ENCODE measurements at places on chromosomes 12 and 14.
A peak's percentile ranks its signal among the peaks of the same experiment; 100 is the strongest.

GRCh38 chr12:31834150-31834549 is 105.3 kb upstream of the AMN1 start:
- DNase-seq = no peak

- DNase-seq = peak; percentile 67
Measured at GRCh38 chr14:50452979-50453705, 56.5 kb upstream of the CDKL1 start.

- DNase-seq = no peak
Measured at GRCh38 chr14:99945732-99946651, 119.2 kb upstream of the EVL start.

DNA sequence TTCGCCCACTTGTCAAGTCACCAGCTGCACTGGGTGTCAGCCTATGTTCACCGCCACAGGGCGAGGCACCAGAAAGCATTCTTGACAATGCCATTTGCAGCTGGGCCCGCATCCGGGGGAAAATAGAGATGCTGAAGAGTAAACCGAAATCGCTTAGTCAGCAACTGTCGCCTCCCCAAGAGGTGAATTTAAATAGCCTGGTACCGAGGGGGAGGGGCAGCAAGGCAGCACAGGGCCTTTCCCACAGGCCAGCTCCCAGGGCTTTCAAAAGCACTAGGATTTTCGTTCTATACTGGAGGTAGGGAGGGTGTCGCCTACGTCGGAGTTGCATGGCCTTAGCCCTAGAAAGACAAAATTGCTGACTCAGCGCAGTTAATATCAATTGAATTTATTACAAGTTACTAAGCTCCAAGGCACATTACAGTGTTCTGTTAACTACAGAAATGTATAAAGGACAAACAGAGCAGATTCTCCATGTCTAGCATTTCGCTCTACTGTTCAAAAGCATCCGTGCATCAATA is 4.3 kb downstream of the IRF2BPL start:
- peak; percentile 71 for DNase-seq

DNA sequence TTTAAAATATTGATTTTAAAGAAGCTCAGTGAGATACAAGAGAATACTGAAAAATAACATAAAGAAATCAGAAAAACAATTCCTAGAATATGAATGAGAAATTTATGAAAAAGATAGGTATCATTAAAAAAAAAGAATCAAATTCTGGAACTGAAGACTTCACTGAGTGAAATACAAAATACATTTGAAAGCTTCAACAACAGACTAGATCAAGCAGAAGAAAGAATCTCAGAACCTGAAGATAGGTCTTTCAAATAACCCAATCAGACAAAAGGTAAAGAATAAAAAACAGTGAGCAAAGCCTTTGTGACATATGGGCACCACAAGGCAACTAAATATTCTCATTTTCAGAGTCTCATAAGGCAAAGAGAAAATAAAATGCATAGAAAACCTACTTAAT is 29.4 kb downstream of the CEP83 start:
- DNase-seq = no peak

GRCh38 chr12:131386781-131387180 is 324.1 kb upstream of the SFSWAP start:
- DNase-seq = no peak

DNA sequence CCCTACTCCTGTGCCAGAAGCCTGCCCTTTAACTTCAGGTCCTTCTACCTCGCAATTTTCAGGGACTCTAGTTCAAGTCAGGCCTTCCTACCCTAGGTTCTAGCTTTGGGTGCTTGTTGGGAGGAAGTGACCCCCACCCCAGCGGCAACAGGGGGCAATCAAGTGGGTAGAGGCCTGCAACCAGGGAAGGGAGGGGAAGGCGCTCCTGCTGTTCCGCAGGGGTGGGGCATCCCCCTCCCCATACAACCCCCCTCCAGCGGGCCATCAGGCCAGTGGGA is 204 bp upstream of the PRPH start:
- no peak for DNase-seq

DNA sequence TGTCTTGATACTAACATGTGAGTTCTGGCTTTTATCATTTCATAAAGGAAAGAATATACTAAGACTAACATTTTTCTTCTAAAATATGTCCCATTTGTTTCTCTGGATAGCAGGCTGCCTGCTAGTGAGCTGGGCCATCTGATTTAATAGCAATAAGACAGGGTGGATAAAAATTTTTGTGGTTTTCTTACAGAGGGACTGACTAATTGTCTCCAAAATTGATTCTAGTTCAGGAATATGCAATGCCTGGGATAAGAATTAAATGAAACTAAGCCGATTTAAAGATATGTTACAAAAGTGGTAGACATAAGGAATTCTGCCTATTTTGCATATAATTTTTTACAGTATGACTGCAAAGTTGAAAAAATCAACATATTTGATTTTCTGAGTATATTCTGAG is 252.9 kb upstream of the NAV3 start:
- DNase-seq = no peak

DNA sequence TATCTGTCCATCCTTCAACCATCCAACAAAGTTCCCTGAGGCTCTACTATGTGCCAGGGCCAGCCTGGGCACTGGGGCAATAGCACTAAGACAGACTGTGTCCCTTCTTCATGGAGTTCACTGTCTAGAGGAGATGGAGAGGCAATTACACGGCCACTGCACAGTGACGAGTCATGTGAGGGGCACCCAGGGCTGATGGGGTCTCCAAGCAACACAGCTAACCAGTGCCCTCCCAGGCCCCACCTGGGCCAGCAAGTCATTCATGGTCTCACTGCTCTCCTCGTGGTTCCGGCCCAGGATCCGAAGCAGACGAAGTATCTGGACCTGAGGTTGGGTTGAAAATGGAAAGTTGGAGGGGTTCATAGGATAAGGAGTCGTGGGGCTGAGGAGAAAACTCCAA is 2.7 kb downstream of the AP1G2 start:
- no peak for DNase-seq

DNA sequence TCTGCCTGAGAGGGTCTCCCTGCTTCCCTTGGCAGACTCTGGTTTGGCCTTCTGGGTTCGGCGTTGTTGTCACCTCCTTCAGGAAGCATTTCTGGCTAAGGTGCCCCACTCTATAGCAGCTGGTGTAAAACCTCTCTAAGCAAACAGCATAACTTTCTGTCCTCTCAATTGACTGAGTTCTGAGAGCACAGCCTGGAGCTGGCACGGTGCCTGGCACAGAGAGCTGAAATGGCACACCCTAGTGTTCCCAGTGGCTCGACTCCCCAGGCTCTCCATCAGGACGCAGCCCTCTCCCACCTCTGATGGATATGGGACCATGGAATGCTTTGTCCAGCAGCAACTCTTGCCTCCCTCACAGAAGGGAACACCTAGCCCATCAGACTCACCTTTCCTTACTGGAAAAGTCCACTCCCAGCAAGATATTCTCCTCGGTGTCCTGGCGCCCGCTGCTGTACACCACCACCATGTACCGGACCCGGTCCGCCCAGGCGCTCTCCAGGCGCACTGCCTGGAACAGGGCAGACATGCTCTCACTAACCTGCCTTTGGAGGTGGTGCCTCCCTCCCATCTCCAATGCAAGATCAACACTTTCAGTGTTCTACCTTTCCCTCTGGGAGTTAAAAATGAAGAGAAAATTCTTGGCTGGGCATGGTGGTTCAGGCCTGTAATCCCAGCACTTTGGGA is 40.6 kb downstream of the SSH1 start:
- no peak for DNase-seq

DNA sequence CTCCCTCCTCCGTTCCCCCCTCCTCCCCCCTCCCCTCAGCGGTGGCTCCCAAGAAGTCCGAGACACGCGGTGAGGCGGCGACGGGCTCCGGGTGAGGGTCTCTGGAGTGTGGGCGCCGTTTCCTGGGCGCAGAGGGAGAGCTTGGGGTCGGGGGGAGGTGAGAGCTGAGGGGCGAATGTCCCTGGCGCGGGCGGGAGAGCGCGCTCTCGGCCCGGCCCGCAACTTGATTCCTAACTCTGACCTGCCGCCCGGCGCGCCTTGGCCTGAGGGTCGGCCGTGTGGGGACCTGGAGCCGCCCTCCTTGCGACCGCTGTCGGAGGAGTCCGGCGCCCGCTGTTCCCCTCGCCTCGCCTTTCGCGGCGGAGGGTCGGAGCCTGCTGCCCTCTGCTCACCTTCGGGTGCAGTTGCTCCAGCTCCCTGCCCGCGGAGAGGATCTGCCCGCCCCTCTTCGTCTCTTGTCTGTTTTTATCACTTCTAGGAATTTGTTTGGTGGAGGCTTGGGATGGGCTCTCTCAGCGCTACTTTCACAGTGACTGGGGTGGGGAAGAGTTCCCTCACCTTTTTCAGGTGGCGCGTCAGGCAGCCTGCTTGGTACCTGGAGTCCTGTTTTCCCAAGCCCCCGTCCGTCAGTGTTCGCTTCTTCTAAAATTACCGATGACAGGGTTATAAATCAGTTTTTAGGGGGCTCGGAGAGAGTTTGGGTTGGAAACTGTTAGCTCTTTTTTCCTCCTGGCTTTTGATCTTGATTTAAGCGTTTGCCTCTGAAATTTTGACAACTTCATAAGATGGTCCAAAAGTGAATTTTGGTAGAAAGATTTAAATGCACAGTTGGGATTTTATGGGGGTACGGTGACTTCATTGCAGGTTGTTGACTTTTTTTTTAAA is 495 bp downstream of the ADIPOR2 start:
- no peak for DNase-seq

GRCh38 chr14:95255487-95255886 is 64.2 kb downstream of the CLMN start:
- peak; percentile 64 for DNase-seq

- no peak for DNase-seq
Measured at GRCh38 chr14:65849091-65849490, 436.6 kb downstream of the FUT8 start.

- peak; percentile 7 for DNase-seq
Measured at GRCh38 chr12:51320695-51321320, 3.2 kb downstream of the BIN2 start.

DNA sequence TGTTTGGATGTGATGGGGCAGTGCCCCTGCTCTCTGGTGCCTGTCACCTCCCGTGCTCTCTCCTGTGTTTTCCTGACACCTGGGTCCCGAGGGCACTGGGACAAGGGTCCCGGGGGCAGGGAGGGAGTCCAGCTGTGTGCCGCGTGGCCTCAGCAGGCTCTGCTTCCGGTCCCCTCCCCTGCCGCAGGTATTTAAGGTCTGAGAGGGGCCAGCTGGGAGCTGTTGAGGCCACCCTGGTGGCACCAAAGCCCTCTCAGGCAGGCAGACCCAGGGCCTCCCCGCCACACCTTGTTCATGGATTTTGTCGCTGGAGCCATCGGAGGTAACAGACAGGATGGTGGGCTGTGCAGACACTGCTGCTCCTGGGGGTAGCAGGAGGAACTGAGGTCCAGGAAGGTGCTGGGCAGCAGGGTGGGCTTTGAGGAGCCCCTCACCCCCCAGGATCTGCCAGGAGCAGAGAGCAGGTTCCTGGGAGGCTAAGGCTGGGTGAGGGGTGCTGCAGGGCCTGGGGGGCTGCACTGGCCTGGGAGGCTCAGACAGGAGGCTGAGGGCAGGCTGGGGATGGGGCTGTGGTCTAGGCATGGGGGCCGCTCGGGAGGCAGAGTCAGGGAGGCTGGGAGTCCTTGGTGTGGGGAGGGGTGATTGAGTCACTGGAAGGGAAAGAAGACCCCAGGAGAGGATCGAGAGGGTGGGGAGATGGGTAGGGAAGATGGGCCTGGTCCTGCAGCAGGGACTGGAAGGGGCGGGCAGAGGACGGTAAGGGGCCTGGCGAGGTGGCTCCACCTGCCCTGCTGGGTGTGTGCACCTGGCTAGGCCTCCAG is at the start of gene SLC25A47:
SLC25A47 (plus strand) TSS at position 219 of the 821 bp plus-strand sequence; CDS start at position 295, 76 bp downstream.
- no peak for DNase-seq

- DNase-seq = no peak
Measured at GRCh38 chr12:132493482-132494178, 3.7 kb downstream of the FBRSL1 start.

DNA sequence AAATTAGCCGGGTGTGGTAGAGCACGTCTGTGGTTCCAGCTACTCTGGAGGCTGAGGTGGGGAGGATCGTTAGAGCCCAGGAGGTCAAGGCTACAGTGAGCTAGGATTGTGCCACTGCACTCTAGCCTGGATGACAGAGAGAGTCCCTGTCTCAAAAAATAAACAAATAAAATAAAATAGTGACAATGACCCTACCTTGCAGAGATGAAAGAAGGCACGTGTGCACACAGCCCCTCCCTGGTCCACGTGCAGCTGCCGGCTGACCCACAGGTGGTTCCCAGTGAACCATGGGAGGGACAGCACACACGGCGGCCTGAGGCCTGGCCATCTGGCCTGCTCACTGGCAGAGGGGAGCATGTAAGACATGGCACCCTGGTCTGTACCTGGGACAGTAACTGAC is 4.7 kb downstream of the HHIPL1 start:
- no peak for DNase-seq

- DNase-seq = no peak
Measured at GRCh38 chr12:85016413-85016812, 19.7 kb downstream of the TSPAN19 start.

- peak; percentile 73 for DNase-seq
Measured at GRCh38 chr14:66624336-66624937, 116.5 kb downstream of the GPHN start.

GRCh38 chr12:95815632-95816212 is 25.2 kb upstream of the NTN4 start:
- DNase-seq = no peak

DNA sequence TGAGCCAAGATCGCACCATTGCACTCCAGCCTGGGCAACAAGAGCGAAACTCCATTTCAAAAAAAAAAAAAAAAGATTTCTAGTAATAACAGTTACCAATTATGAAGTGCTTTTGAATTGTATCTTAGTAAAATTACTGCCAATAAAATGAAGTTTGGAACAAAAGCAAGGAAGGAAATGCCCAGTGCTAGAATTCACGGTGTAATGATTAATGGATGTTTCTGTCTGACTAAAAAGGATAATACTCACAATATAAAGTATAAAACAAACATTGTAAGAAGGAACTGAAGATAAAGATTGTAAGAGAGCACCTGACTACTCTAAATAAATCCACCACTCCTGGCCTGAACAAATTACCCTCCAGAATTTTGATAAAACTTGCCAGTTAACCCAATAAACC is 4.0 kb downstream of the TMEM116 start:
- DNase-seq = no peak

GRCh38 chr14:79831195-79831892 is 380.0 kb downstream of the DIO2 start:
- DNase-seq = peak; percentile 91

- no peak for DNase-seq
Measured at GRCh38 chr12:57244312-57244696, 6.7 kb downstream of the STAC3 start.

- DNase-seq = peak; percentile 61
Measured at GRCh38 chr12:42698213-42698612, 108.7 kb upstream of the PRICKLE1 start.

GRCh38 chr14:75804570-75805275 is 143.7 kb downstream of the TTLL5 start:
- no peak for DNase-seq

- no peak for DNase-seq
Measured at GRCh38 chr12:40552868-40553267, 139.4 kb upstream of the CNTN1 start.

Data from lung (tissue), 17 donors.